Inflammatory macrophage treated with lipopolysaccharide for 1 hour (primary cell): ENCODE measurements at places on chromosomes 5 and 9.

GRCh38 chr5:113487416-113487780 is 855 bp downstream of the MCC start:
- DNase-seq: no peak

GRCh38 chr5:139646912-139647505 is 1.1 kb upstream of the CXXC5 start:
- peak; percentile 62 for DNase-seq

- DNase-seq: no peak
Measured at GRCh38 chr9:77016526-77017504, 2.6 kb upstream of the FOXB2 start.

- DNase-seq: no peak
Measured at GRCh38 chr9:108095496-108095895, 605.9 kb upstream of the KLF4 start.

DNA sequence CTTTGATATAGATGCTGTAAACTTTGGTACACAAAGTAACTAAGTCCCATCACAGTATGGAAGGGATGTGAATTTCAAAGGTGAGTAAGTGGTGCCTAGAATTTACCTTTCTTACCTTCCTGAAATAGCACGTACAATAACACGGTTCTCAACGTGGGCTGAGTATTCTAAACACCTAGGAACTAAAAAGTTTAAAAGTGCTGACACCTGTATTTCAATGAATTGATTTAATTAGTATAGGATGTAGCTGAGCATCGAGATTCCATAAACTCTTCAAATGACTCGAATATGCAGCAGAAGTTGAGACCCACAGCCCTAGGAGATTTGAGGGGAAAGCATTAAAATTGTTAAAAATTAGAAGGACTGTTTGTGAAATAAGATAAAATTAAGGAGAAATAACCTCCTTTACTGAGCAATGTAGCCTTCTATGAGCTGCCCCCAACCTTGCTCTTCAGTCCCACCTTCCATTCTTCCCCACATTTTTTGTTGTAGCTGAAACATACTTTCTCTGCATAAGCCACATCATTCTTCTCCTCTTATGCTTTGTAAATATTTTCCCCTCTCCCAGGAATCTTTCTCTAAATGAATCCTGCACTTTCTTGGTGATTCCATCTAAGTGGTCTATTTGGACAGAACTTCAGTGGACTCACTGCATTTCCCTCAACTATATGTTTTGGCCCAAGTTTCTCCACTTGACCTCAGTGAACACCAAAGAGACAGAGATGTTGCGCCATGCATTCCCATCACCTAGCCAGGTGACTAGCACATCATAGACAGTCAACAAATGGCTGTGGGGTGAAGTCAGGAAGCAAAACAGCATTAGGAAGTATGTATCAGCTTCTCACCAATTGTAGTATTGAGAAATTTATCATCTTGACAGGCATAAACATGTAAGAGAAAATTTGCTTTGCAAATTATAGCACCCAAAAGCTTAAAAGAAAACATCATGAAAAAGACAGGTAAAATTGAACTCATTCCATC is 156.5 kb upstream of the TAS2R1 start:
- DNase-seq: no peak

- no peak for DNase-seq
Measured at GRCh38 chr9:84874022-84874421, 204.5 kb downstream of the NTRK2 start.
